ENCODE measurements at places on chromosomes 12 and 14.
A peak's percentile ranks its signal among the peaks of the same experiment; 100 is the strongest.

- DNase-seq: no peak
Measured at GRCh38 chr12:94308612-94309011, 151.1 kb downstream of the CEP83 start.

GRCh38 chr14:104898870-104899510, 25.7 kb upstream of the PLD4 start:
- no peak for DNase-seq

DNA sequence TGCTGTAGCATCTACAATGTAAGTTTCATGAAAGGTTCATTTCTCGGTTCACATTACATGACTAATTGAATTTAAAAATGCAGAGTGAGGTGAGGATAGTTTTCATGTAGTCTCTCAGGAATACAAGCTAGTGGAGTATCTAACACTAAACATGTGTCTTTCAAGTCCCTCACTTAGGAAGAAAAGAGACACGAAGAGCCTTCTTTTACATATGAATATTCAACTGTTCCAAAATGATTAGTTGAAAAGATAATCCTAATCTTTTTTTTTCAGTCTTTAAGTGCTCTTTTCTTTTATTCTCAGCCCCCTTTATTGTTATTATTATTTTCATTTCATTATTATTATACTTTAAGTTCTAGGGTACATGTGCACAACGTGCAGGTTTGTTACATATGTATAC, 10.8 kb downstream of the PRR4 start:
- no peak for DNase-seq

DNA sequence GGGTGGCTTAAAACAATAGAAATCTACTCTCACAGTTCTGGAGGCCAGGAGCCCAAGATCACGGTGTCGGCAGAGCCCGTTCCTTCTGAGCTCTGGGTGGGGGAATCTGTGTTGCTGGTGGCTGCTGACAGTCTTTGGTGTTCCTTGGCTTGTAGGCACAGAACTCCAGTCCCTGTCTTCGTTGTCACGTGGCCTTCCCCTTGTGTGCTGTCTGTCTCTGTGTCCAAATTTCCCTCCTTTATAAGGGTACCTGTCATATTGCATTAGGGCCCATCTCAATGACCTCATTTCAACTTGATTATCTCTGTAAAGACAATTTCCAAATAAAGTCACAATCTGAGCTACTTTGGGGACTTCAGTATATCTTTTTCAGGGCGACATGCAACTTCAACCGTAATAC, 81.6 kb downstream of the CCDC92 start:
- DNase-seq: no peak

- DNase-seq: no peak
Measured at GRCh38 chr12:14959916-14960496, 1.4 kb downstream of the ARHGDIB start.

GRCh38 chr14:73467800-73468199, 9.5 kb upstream of the NUMB start:
- DNase-seq: peak; percentile 26

GRCh38 chr12:74021937-74022336, 515.7 kb upstream of the ATXN7L3B start:
- DNase-seq: no peak

GRCh38 chr12:76562130-76562529, 2.6 kb upstream of the OSBPL8 start:
- DNase-seq: no peak

GRCh38 chr14:22646570-22647254, 2.6 kb upstream of the OR6J1 start:
- no peak for DNase-seq

GRCh38 chr12:52524898-52525591, 4.9 kb upstream of the KRT5 start:
- DNase-seq: no peak

- DNase-seq: no peak
Measured at GRCh38 chr12:13337791-13338190, 141.3 kb downstream of the EMP1 start.

- DNase-seq: no peak
Measured at GRCh38 chr14:95486875-95487668, 29.4 kb downstream of the SYNE3 start.

- DNase-seq: no peak
Measured at GRCh38 chr14:49314737-49315136, 271.4 kb downstream of the RPS29 start.

DNA sequence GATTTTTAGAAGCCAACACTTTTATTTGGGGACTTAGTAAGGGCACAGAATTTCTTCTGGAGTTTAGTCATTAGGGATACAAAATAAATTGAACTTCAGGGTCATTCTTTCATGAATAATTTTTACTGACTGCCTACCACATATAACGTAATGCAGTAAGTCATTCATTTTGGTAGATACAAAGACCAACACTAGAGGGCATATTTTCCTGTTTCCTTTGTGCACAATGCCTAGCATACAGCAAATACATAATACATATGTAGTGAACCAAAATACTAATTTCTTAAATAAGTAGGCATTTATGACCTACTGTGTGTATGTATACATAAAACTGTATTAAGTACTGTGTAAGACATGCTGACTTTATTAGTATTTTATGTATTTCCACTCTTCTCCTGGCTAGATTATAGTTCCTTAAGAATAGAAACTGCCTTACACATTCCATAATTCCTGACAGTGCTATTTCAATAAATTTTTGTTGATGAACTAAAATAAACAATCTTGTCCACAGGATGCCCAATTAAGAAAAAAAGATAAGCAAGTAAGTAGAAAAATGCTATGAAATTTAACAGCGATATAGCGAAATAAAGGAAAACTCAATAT, 47.9 kb downstream of the PPP1R12A start:
- no peak for DNase-seq

GRCh38 chr12:29234965-29235626, 86.0 kb downstream of the FAR2 start:
- no peak for DNase-seq

GRCh38 chr12:48336564-48336963, 14.2 kb downstream of the ZNF641 start:
- no peak for DNase-seq

GRCh38 chr12:20604408-20605067, 90.6 kb upstream of the SLCO1C1 start:
- DNase-seq: no peak

GRCh38 chr14:100065942-100066574, 836 bp downstream of the EVL start:
- DNase-seq: peak; percentile 59

DNA sequence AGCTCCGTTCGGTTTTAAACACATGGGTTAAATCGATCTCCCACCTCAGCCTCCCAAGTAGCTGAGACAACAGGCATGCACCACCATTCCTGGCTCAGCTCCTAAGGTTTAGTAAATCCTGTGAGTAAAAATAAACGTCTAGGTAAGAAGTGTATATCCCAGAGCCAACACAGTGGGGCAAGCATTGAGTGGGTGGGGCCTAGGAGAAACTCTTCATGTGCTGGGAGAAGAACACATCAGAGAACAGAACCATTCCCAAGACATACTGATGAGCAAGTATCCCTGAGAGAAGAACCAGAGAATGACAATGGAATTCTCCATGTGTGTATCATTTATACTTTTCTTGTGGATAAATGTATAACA, 86.3 kb downstream of the SEC23A start:
- DNase-seq: no peak

- no peak for DNase-seq
Measured at GRCh38 chr12:130136509-130137039, 25.7 kb upstream of the FZD10 start.

DNA sequence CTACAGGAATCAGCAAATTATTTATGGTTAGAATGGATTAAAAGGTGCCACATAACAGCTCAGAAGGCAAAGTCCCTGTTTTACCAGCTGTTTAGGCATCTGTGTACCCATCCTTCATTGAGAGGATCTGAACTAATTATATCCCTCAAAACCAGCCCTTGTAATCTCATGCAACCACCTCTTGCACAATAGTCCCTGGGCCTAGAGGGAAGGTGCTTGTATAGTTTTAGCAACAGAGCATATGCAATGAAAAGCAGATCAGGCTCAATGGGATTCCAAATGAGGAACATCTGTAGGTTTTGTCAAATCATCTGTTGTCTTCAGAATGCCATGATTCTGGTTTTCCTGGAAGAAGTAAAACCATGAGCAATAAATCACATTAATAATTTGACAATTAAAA, 26.0 kb upstream of the GLIPR1L2 start:
- no peak for DNase-seq

GRCh38 chr12:121712190-121712460, 427 bp upstream of the TMEM120B start:
- no peak for DNase-seq

DNA sequence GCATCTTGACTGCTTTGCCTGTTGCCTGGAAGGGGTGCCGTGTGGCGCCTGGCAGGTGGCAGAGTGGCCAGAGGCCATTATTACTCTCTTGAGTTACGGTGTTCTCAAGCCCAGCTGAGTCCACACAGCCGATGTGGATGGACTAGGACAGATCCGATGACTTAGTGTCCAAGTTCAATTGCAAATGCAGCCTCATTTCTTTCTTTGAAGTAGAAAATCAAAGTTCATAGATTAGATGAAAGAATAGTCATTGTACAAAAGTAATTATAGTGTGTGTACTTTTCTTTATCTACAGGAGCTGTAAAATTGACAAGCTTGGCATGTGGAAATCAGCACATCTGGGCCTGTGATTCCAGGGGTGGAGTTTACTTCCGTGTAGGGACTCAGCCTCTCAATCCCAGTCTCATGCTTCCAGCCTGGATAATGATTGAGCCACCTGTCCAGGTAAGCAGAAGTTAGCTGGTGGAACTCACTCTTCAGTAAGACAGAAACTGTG, 44.7 kb downstream of the ANKRD9 start:
- no peak for DNase-seq

DNA sequence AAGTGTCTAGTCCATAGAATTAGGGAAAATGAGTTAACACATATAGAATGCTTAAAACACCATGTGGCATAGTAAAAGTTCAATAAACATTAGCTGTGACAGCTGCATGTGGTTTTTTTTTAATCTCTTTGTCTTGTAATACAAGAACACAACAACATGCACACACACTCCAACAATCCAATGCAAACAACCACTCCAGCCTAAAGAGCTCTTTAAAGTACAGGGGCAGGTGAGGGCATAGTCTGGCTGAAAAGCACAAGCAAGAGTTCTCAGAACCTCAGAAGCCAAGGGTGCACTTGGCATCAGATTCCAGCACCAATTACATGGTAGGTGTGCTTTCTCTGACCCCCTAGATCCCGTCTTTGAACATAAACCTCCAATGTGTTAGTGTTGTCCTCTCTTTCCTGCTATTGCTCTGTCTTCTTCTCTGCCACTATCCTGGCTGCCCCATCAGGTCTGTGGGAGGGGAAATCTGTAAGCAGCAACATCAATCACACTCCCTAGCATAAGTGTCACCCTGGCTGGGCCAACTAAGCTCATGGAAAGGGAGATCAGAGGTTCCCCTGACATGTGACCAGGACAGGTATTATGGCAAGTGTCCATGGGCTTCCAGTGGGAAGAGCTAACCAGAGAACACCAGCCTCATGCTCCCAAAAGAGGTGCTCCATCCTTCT, 91.0 kb downstream of the SLC8A3 start:
- no peak for DNase-seq

DNA sequence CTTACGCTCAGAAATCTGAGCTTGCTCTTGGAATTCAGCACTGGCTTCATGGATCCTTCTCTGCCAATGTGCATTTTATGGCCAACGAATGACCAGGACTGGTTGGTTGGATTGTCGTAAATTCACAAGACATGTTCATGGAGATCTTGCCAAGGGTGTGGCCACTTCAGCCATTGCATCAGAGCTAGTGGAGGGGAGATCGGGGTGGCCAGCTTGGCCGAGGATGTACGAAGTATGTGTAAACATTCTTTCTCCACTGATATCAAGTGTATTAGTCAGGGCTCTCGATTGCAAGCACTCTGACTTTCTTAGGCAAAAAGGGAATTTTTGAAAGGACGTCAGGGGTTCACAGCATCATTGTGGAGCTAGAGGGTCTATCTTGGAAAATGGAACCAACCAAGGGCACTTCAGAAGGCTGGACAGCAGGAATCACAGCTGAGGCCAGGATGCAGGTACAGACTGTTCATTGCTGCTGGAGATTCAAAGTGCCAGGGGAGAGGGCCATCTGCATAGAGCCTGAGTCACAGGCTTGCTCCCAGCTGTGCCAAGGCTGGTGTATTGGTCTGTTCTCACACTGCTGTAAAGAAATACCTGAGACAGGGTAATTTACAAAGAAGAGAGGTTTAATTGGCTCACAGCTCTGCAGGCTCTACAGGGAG, 32.9 kb upstream of the ADGRD1 start:
- DNase-seq: no peak

DNA sequence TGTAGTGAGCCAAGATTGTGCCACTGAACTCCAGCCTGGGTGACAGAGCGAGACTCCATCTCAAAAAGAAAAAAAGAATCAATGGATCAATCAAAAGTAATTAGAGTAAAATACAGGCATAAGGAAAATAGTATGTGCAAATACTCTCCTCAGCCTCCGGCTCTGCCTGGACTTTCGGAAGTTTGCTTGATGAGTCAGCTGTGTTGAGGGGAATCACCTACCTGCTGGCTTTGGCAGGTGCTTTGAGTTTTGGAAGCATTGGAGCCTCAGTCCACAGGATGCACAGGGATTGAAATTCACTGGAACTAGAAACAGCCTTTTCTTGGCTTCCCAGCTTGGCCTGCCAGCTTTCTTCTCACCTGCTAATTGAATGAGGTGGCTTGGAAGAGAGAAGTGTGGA, 268.2 kb downstream of the PCNX1 start:
- no peak for DNase-seq
